Left ventricle myocardium inferior (tissue), 1 donor: ENCODE measurements at places on chromosomes 4 and X. TPM values are rescaled to one million over a fixed set of nuclear protein-coding genes. Genes with fewer than 3 reads are reported as not detected.
A peak's percentile ranks its signal among the peaks of the same experiment; 100 is the strongest.

BTC gene
- total RNA-seq, result 0.25 TPM

- H3K36me3 ChIP-seq, result no peaks in the 10 kb centered on the region
- DNase-seq, result no peak
- peak overlapping the region; percentile 42 for H3K27ac ChIP-seq
- no peak overlapping the region for H3K4me3 ChIP-seq
- no peaks in the 10 kb centered on the region for H3K4me1 ChIP-seq
- no peaks in the 10 kb centered on the region for H3K27me3 ChIP-seq
Measured at GRCh38 chr4:121717680-121718237, 21.0 kb upstream of the ANXA5 start.

- no peaks in the 10 kb centered on the region for H3K36me3 ChIP-seq
- DNase-seq, result no peak
- no peak overlapping the region for H3K4me3 ChIP-seq
- H3K27ac ChIP-seq, result peak overlapping the region; percentile 47
- H3K27me3 ChIP-seq, result no peaks in the 10 kb centered on the region
Measured at GRCh38 chr4:100421361-100421978, 96.4 kb downstream of the EMCN start.

DNA sequence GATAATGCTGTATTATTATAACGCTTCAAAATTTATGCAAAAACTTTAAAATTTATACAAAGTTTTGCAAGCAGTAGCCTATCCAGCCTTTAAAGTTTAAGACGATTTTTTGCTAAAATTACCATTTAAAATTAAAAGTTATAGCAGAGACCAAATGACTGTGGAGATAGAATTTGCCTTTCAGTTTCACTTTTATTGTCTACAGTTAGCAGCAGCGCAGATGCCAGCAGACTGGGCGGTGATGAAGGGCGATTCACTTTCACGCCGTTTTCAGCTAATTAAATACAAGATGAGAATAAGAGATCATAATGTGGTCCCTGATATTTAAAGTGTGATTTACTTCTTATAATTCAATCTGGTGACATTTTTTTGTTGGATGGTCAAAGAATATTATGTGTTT is 1381.5 kb upstream of the ADGRL3 start:
- H3K27ac ChIP-seq, result no peak overlapping the region
- no peaks in the 10 kb centered on the region for H3K27me3 ChIP-seq

DNA sequence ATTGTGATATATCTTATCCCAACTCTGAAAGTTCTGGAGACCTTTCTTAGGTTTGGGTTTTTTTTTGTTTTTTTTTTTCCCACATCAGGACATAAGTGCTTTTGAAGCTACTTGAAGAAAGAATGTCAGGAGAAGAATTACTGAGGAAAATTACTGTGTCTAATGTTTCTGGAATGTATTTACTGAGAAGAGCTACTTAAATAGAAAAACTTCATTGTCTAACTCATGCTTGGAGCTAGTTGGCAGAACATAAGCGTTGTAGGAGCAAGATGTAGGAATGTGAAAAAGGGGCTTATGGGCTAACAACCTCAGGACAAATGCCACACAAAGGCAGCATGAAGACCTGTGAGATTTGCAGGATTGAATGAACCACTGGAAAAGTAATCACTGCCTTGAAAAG is 166.6 kb upstream of the GLRA2 start:
- no peaks in the 10 kb centered on the region for H3K4me1 ChIP-seq
- no peaks in the 10 kb centered on the region for H3K27me3 ChIP-seq
- no peak overlapping the region for H3K27ac ChIP-seq

DNA sequence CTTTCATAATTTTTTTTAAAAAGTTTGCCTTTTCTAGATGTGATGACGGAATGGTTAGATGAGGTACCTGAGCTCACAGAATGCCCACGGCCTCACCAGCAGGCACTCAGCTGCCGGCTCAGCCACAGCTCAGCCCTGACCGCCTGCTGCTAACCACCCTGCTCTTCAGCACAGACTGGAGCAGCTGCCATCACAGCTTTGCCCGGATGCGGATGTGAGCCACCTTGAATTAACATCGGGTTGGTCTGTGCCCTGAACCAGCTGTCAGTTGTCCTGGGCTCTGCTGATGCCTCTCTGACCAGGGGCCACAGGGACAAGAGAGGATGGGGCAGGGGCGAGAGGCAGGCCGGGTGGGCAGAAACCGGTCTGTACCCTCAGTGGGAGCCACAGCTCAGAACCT is 93.3 kb downstream of the HMX1 start:
- H3K36me3 ChIP-seq, result no peaks in the 10 kb centered on the region
- no peak overlapping the region for H3K27ac ChIP-seq
- no peaks in the 10 kb centered on the region for H3K4me1 ChIP-seq

GRCh38 chr4:139779691-139780090 is 114.1 kb downstream of the MGST2 start:
- H3K27me3 ChIP-seq, result no peaks in the 10 kb centered on the region
- no peaks in the 10 kb centered on the region for H3K36me3 ChIP-seq
- H3K27ac ChIP-seq, result no peak overlapping the region
- H3K4me3 ChIP-seq, result no peak overlapping the region
- DNase-seq, result no peak

DNA sequence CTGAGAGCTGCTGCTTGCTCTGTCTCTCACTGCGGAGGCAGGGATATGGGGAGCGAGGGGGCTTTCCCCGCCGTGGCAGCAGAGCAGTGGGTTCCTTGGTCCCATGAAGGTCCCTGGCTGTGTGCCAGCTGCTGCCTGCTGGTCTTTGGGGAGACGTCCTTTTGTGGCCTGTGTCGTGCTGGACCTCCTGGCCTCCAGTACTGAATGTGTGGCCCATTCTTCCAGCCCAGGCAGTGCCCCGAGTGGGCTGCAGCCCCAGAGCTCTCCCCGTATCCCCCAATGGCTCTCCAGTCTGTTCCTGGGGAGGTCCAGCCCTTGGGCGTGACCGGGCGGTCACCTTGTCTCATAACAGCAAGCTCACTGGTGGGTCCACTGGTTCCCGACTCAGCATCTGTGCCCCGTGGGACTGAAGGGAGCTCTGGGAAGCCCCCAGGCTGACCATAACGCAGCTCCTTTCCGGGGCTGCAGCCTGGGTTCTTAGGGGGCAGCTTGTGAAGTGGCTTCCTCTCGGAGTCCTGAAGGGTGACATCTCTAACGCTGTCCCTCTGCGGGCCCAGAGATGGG is 115.6 kb downstream of the SMIM20 start:
- H3K4me3 ChIP-seq, result no peak overlapping the region
- H3K27ac ChIP-seq, result no peak overlapping the region
- peaks cover 23% of the 10 kb centered on the region for H3K27me3 ChIP-seq

GRCh38 chr4:80026100-80026499 is 46.9 kb downstream of the ANTXR2 start:
- H3K36me3 ChIP-seq, result peaks cover 55% of the 10 kb centered on the region
- no peaks in the 10 kb centered on the region for H3K27me3 ChIP-seq
- no peaks in the 10 kb centered on the region for H3K4me1 ChIP-seq
- no peak overlapping the region for H3K27ac ChIP-seq
- no peak for DNase-seq
- H3K4me3 ChIP-seq, result no peak overlapping the region

GRCh38 chrX:146127617-146128016 is 310.0 kb downstream of the SLITRK2 start:
- no peak overlapping the region for H3K4me3 ChIP-seq
- H3K27ac ChIP-seq, result no peak overlapping the region
- H3K4me1 ChIP-seq, result no peaks in the 10 kb centered on the region
- no peaks in the 10 kb centered on the region for H3K27me3 ChIP-seq

GRCh38 chrX:145292218-145292617 is 44.9 kb downstream of the SPANXN1 start:
- H3K27me3 ChIP-seq, result no peaks in the 10 kb centered on the region
- no peak for DNase-seq
- H3K36me3 ChIP-seq, result no peaks in the 10 kb centered on the region
- no peaks in the 10 kb centered on the region for H3K4me1 ChIP-seq

- no peak overlapping the region for H3K27ac ChIP-seq
- H3K4me3 ChIP-seq, result no peak overlapping the region
- DNase-seq, result no peak
- H3K4me1 ChIP-seq, result peaks cover 7% of the 10 kb centered on the region
Measured at GRCh38 chr4:90001023-90001422, 106.4 kb downstream of the MMRN1 start.

GRCh38 chr4:113958766-113959538 is 20.5 kb downstream of the ARSJ start:
- H3K36me3 ChIP-seq, result no peaks in the 10 kb centered on the region
- H3K4me1 ChIP-seq, result peaks cover 4% of the 10 kb centered on the region

DNA sequence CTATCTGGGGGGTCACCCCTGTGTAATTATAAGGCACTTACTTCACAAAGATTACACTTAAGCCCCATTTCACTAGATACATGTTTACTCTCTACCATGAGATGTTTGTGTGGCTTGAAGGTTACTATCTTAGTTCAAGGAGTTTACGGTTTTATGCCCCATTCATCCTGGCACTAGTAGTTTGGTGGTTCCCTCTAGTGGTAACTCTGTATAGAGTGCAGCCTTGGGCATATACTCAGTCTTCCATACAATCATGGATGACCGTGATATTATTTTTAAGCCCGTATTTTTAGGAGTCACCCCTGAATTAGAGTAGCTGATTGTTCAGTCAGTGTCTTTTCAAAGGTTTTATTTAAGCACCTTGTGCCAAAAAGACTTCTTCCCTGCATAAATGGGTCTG is 109.9 kb upstream of the FAM47C start:
- no peak overlapping the region for H3K27ac ChIP-seq
- no peaks in the 10 kb centered on the region for H3K27me3 ChIP-seq
- no peaks in the 10 kb centered on the region for H3K4me1 ChIP-seq
- H3K36me3 ChIP-seq, result no peaks in the 10 kb centered on the region
- DNase-seq, result no peak
